ENCODE measurements at places on chromosomes 12 and 14.

DNA sequence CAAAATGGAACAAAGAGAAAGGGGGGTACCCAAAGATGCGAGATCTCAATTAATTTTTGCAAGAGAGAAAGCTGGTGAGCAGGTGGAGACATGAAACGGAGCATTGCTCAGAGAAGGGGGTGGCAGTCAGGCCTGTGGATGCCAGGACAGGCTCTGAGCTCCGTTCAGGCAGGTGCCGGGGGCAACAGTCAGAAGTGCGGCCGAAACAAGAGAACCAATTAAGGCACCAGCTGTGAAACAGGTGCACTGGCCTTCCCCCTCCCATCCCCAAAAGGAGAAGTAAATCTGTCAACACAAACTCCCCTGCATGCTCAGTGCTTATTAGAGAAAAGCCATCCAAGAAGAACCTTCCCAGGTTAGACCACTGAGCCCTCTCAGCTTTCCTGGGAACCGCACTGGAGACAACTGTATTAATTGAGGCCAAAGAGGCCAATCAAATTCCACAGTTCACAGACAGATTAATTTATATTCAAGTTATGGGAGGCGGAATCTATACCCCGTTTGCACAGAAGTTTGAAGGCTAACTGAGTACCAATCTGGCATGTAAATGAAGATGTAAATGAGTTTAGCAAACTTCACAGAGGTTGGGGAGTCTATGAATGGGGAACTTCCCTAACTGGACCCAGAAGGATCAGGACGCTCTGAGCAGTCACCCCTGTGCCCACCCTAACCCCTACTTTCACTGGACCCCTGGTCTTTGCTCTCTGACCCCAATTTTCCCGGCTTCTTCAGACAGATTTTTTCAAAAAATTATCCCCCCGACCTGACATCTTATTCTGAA, 20.9 kb downstream of the OAS2 start:
- no peak for DNase-seq

DNA sequence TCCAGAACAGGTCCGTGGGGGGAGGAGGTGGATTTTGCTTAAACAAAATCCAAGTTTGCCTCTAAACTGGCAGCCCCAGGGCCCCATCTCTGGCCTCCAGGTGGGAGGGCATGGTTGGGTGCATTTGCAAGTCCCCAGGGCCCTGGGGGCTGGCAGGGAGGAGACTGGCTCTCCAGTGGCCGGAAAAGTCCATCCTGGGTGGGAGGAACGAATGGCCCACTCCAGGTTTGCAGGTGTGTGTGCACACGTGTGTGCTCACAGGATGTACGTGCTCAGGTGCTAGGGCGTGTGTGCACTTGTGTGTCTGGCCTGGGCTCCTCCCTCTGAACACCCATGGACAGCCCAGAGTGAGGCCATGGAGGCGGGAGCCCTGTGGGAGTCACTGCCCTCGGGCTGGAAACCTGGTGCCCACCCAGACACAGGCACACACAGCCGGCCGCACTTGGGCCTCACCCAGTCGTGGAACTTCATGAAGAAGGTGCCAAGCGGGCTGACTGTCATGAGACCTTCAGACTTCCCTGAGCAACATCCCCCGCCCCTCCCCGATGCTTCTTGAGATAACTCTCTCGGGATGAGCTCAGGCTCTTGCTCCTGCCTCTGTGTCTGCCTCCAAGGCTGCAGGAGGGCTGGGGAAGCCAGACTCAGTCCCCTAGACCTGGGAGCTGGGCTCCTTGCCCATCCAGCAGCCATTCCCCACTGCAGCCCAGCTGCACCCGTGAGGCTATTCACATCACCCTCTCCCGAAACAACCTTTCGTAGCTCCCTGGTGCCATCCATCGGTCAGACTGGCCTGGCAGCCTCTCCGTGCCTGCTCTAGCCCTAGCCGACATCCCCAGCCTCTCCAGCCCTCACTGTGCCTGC, 9.4 kb downstream of the AHNAK2 start:
- DNase-seq, result no peak

DNA sequence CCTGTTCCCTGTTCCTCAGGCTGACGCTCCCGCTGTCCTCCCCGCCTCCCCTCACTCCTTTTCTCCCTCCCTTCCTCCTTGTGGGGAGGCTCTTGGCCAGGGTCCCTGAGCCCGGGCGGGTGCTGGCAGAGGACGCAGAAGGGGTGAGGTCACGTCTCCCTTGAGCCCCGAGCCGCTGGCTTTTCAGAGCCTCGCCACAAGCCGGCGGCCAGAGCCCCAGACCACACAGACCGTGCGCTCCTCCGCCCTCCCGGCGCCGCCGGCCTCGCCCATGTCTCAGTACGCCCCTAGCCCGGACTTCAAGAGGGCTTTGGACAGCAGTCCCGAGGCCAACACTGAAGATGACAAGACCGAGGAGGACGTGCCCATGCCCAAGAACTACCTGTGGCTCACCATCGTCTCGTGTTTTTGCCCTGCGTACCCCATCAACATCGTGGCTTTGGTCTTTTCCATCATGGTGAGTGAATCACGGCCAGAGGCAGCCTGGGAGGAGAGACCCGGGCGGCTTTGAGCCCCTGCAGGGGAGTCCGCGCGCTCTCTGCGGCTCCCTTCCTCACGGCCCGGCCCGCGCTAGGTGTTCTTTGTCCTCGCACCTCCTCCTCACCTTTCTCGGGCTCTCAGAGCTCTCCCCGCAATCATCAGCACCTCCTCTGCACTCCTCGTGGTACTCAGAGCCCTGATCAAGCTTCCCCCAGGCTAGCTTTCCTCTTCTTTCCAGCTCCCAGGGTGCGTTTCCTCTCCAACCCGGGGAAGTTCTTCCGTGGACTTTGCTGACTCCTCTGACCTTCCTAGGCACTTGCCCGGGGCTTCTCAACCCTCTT, at the start of gene TMEM233:
TMEM233 (plus strand) TSS at position 197 of the 821 bp plus-strand sequence; CDS start at position 272, 75 bp downstream.
- no peak for DNase-seq

DNA sequence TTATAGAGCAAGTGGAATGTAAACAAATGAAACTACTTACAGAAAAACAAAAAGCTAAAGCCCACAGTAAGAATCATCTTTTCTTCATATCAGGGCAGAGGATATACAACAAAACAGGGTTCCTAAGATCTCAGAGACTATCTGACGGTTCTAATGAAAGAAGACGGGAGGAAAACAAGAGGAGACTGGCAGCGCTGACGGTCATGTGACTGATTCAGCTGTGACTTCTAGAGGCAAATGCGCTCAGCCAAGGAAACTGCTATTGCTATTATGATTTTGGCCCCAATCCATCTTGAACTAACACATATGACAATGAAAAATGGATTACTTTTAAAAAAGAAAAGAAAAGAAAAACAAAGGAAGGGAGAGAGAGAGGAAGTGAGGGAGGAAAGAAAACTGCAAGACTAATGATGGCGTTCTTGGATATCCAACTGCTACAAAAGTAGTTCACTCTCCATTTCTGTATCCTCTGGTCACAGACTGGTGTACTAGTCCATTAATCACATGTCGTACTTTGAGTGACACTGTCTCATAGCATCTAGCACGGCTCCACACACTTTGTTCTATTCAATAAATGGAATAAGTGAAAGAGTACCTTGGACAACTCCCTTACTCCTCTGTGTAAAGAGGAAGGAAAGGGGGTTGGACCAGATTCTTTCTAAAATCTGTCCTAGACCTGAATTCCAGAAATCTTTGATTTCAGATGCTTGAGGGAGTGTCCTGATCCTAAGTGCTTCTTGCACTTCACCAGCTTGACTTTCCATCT, 119.3 kb downstream of the DAD1 start:
- DNase-seq, result no peak

- DNase-seq, result no peak
These were observed 167.2 kb upstream of the GSC start for GRCh38 chr14:94936901-94937685.

GRCh38 chr12:120214626-120215356, 13.9 kb upstream of the RPLP0 start:
- no peak for DNase-seq

DNA sequence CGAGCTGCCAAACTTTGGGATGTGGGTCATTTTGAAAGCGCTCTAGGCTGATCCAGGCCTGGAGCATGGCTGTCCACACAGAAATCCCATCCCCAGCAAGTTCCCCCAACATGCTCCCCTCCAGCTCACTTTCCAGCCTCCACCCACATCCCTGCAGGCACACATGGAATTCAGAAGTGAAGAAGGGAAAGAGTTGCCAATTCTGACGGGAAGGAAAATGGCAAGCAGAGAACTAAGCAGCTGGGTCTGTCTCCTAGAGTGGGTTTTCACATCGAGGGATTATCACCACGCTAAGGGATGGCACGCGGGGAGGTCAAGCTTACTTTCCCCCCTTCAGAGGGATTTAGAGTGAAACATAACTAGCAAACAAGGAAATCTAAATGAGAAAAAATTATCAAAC, 142.3 kb downstream of the RIMBP2 start:
- no peak for DNase-seq

- DNase-seq, result no peak
These were observed 20.1 kb downstream of the SPRING1 start for GRCh38 chr12:116717466-116718437.

- DNase-seq, result no peak
These were observed 1.7 kb upstream of the LIN7A start for GRCh38 chr12:80939231-80939950.

GRCh38 chr12:92075425-92075914, 70.2 kb downstream of the BTG1 start:
- no peak for DNase-seq
